HT-29 (cell line): ENCODE measurements at places on chromosomes 7 and 10.

DNA sequence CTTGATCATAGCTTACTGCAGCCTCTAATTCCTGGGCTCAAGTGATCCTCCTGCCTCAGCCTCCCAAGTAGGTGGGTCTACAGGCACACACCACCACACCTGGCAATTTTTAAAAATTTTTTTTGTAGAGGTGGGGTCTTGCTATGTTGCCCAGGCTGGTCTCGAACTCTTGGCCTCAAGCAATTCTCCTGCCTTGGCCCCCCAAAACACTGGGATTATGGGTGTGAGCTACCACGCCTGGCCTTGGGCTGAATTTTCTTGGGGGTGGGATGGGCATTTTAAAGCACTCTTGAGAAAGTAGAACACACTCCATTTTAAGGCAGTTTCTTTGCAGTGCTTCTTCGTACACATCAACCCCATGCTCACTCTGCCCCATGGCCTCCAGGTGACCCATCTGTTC, 28.7 kb downstream of the TBXAS1 start:
- no peak for DNase-seq

DNA sequence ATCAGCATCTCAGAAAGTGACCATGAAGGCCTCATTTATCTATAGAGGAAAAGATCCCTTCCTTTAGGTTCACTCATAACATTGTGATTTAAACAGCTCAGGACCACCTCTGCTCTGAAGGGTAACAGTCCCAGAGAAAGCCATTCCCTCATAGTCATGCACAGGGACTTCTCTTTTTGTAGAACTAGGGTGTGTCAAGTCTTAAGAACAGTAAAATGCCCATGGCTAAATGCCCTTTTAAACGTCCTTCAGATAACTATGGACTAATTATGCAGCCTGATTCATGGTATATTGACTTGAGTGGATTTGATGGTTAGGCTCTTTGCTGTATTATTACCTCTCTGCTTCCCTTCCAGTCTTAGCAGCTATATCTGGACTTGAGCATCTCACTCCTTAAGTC, 337.8 kb downstream of the SORCS1 start:
- no peak for DNase-seq

DNA sequence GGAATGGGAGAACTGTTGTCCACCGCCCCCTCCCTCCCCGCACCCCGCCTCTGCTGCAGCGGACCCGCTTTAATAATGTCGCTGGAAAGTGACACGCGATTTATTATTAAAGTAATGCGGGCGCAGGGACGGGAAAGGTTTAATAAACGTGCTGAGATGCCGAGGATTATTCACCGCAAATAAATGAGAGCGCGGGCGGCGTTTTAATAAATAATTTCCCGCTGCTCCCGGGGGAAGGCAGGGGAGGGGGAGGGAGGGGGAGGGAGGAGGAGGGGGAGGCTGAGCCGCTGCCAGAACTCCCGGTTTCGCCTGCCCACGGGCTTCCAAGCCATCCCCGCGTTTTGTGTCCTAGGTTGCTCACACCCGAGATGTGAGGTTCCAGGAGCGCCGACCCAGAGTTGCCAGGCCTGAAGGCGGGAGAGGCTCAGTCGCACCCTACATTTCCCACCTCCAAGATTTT, 5.1 kb downstream of the KAZALD1 start:
- DNase-seq = no peak

DNA sequence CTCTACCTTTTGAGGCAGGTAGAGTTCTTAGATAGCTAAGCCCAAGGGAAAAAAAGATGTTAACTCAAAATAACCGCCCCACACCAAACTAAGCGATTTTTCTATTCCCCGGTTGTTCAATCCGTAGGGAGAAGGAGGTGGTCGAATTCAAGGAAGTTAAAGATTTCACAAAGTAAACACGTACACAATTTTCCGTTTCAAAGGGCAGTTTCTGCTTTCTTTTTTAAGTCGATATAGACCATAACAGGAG, 842 bp downstream of the KBTBD2 start:
- no peak for DNase-seq

- no peak for DNase-seq
Observed at GRCh38 chr7:120272701-120273475, at the start of gene KCND2. Gene KCND2, plus strand, starts transcription at chr7:120273175.
